ENCODE measurements at places on chromosomes 3 and 15.
A peak's percentile ranks its signal among the peaks of the same experiment; 100 is the strongest.

- DNase-seq = no peak
Observed at GRCh38 chr15:39922462-39923092, 2.5 kb upstream of the GPR176 start.

- no peak for DNase-seq
Observed at GRCh38 chr3:148034353-148034752, 625.2 kb downstream of the ZIC1 start.

DNA sequence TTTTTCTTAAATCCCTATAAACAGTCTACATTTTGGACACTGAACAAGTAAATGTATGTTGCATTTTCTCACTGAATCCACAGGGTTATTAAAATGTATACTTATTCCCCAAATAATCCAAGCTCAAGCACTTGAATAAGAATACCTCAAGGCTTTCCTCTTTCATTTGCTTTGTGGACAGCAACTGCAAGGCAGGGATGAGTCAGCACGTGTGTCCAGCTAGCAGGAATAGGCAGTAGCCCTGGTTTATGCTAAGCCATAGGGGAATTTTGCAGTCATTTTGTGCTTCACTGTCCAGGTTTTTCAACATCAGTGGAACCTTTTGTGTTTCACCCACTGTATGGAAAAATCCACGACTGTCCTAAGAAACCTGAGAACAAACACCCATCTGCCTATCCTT is 96.7 kb upstream of the KCNMB2 start:
- DNase-seq = peak; percentile 37

- peak; percentile 24 for DNase-seq
Observed at GRCh38 chr3:53850895-53851294, 4.5 kb downstream of the IL17RB start.

All from AG04450 (cell line).